Amniotic stem cell (primary cell): ENCODE measurements at places on chromosomes 1 and 21.

DNA sequence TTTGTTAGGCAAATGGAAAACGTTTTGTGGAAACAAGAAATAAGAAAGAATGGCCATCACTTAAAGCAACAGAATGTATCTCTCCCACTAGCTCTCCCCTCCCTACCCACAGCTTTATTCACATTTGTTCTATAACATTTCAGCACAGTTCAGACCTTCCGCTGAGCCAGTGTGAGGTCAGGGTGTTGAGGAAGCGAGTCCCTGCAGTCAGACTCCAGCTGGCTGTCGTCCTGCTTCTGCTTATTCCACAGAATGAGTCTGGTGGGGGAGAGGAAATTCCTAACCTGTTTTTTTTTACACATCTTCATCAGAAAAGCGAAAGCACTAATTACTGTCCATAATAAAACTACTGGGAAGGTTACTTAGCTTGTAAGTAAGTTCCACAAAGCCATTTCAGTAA, 39.0 kb downstream of the MRPL39 start:
- DNase-seq: no peak

- no peak for DNase-seq
These were observed 2.1 kb downstream of the SIPA1L2 start for GRCh38 chr1:232627645-232628334.

GRCh38 chr1:216482620-216483019, 59.4 kb upstream of the USH2A start:
- DNase-seq: no peak

DNA sequence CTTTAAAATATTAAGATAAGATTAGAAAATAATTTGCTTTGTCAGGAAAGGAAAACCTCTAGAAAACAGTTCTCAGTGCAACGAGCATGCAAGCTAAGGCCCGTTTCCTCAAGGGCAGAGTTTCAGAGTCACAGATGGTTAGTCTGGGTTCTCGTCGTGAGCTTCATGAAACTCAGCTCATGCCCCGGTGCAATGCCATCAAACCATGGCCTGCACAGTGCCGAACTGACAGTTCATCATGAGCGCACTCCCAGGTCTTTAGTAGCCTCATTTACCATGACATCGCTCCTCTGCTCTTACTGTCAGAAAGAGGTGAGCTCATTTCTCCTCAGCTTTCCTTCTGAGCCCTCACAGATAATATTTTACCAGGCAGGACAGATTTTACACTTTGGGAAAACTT, 319.2 kb downstream of the NTNG1 start:
- no peak for DNase-seq

DNA sequence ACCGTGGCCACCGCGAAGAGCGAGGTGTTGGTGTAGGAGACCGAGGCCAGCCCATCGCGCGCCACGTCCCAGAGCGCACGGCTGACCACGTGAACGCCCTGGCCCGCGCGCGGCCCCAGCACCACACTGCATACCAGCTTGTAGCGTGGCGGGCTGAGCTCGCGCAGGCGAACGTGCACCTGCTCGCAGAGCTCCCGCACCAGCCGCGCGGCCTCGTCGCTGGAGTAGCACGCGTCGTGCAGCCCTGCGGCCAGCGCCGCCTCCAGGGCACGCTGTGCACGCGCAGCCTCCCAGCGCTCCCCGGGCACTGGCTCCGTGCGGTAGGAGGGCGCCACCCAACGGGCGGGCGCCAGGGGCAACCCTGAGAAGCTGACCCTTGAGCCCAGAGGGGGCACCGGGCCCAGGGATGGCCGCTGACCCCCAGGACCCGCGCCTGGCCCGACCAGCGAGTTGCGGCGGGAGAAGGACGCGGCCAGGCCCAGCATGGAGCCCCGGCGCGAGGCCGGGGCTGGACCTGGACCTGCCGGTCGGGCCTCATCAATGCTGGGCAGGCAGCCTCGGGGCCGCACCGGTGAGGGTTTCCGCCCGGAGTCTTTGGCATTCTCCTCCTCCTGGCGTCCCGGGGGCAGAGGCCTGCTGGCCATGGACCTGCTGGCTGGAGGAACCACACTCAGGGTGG, 987 bp downstream of the DYNLT4 start:
- DNase-seq: no peak

GRCh38 chr1:15088281-15088971, 65.1 kb upstream of the TMEM51 start:
- no peak for DNase-seq

DNA sequence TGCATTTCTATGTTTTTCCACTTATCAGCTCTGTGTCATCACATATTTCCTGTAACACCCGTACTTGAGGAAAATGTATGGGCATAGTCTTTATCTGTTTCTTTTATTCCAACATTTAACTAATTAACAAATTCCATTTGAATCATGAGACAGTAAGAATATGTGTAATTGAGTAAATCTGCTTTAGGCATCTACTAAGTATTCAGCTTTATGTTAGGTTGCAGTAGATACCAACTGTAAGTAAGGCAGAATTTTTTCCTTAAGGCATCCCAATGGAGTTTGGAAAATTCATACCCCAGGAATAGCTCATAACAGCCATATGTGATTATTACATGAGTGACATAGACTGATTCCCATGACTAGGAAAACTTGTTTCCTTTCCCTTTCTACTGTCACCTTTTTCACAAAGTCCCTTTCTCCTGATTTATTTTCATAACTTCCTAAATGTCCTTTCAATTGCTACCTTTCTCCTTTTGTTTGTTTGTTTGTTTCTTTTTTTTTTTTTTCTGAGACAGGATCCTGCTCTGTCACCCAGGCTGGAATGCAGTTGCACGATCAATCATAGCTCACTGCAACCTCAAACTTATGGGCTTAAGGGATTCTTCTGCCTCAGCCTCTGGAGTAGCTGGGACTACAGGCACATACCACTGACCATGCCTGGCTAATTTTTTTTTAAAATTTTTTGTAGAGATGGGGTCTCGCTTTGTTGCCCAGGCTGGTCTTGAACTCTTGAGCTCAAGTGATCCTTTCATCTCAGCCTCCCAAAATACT, 59.8 kb upstream of the CACYBP start:
- no peak for DNase-seq

GRCh38 chr1:106517224-106517623, 539.2 kb upstream of the PRMT6 start:
- DNase-seq: no peak

- DNase-seq: peak; percentile 28
These were observed 20.4 kb upstream of the GNG12 start for GRCh38 chr1:67853704-67854103.

DNA sequence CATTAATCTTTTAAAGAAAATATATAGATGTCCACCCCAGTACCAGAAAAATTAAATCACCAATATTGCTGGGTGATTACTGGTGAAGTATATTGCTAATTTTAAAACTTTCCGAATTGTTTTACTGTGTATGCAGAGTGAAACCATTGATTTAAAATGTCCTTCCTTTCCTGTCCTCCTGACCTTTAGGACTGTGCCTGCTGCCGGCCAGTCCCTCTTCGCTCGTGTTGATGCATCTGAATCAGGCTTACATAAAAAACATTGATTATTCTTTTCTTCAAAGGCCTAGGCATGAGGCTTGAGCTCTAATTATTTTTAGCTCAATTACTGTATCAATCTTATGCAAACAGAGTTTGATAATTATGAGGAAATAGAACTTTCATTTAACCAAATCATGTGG, 1128.1 kb downstream of the BRINP3 start:
- DNase-seq: no peak

- DNase-seq: no peak
These were observed 2.4 kb downstream of the FCN3 start for GRCh38 chr1:27372022-27372807.

GRCh38 chr1:52328615-52329014, 37.4 kb downstream of the CC2D1B start:
- DNase-seq: no peak

- no peak for DNase-seq
These were observed 199.7 kb upstream of the C8B start for GRCh38 chr1:57165546-57165945.

DNA sequence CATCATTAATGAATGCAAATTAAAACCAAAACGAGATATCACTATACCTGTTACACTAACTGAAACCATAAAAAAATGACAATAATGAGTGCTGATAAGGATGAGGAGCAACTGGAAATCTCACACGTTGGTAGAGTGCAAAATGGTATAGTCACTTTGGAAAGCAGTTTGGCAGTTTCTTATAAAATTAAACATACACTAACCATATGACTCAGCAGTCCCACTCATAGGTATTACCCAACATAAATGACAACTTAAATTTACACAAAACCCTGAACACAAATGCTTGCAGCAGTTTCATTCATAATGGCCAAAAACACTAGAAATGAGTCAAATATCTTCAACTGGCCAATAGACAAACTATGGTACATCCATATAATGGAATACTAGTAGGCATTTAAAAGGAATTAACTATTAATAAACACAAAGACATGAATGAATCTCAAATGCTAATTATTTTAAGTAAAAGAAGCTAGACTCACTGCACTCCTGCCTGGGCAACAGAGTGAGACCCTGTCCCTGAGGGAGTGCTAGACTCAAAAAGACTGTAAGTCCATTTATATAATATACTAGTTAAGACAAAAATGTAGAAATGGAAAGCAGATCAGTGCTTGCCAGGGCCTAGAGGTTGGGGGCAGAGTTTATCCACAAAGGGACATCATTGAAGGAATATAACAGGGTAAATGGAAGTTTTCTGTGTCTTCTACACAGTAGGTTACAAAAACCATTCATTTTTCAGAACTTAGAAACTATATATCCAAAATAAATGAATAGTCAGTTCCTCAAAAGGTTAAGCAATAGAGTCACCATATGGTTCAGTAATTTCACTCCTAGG, 77.4 kb downstream of the EIF4G3 start:
- DNase-seq: no peak

DNA sequence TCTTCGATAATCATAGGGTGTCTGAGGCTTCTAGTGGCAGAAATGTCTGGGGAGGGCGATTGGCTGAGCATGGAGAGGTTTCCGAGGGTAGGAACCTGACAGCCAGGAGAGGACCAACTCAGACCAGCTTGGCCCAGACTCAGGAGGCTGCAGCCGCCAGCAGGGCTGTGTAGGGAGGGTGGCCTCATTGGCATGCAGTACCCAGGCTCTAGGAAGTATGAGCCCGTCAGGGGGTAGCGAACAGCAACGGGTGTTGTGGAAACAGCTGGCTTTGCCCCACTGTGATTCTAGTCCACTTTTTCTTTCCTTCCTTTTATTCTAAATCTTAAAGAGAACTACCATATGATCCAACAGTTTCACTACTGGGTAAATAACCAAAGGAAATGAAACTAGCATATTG, 103.3 kb downstream of the DIRAS3 start:
- no peak for DNase-seq

DNA sequence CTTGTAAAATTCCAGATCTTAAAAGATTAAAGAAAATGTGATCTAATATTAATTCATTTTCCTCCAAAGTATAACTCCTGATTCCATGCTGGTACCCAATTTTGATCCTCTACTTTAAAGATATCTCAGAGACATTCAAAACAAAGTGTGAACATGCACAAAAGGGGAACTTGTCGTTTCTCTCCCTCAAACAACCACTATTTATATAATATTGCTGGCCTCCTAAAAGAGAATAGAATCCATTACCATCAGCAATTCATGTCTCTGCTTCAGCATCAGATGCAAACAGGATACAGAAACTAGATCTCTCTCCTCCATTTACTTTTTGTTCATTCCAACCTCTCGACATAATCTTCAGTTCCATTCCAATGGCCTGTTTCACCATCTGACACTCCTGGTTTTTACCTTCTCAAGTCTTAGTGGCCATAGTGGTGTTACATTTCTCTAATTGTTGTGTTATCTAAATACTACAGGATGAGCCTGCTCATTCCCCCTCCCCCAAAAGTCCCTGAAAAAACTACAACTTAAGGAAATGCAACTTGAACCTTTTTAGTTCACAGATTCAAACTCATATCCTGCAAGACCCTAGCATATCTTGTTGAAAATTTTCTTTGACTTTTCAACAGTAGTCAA, 4.1 kb downstream of the NRIP1 start:
- no peak for DNase-seq
